ENCODE measurements at places on chromosomes 5 and 9.

DNA sequence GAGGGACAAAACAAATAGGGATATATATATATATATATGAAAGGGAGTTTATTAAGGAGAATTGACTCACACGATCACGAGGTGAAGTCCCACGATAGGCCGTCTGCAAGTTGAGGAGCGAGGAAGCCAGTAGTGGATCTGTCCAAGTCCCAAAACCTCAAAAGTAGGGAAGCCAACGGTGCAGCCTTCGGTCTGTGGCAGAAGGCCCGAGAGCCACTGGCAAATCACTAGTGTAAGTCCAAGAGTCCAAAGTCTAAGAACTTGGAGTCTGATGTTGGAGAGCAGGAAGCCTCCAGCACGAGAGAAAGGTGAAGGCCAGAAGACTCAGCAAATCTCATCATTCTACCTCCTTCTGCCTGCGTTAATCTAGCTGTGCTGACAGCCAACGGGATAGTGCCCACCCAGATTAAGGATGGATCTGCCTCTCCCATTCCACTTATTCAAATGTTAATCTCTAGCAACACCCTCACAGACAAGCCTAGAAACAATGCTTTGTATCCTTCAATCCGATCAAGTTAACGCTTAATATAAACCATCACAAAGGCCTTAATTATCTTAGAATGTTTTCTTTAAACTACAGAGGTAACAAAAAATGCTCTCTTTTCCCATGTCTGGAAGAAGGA is 23.8 kb upstream of the DAB2 start:
- no peak for DNase-seq

DNA sequence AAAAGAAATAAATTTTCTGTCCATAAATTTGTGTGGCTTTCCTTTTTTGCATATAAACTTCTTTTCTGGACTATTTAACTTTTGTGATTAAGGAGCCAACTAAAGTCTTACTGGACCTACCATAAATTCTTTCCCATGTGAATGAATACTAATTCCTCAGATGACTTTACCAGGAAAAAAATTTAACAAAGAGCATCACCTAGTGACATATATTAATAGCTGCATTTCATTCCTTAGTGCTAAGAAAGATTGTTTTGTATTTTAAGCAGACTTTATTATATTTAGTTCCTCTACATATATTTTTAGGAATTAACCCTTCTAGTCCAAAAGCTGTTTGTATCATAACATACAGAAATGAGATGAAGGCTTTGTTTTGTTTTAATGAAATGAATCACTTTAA is 64.4 kb downstream of the C9orf85 start:
- no peak for DNase-seq

GRCh38 chr9:114228016-114228808 is 72.9 kb downstream of the COL27A1 start:
- no peak for DNase-seq

DNA sequence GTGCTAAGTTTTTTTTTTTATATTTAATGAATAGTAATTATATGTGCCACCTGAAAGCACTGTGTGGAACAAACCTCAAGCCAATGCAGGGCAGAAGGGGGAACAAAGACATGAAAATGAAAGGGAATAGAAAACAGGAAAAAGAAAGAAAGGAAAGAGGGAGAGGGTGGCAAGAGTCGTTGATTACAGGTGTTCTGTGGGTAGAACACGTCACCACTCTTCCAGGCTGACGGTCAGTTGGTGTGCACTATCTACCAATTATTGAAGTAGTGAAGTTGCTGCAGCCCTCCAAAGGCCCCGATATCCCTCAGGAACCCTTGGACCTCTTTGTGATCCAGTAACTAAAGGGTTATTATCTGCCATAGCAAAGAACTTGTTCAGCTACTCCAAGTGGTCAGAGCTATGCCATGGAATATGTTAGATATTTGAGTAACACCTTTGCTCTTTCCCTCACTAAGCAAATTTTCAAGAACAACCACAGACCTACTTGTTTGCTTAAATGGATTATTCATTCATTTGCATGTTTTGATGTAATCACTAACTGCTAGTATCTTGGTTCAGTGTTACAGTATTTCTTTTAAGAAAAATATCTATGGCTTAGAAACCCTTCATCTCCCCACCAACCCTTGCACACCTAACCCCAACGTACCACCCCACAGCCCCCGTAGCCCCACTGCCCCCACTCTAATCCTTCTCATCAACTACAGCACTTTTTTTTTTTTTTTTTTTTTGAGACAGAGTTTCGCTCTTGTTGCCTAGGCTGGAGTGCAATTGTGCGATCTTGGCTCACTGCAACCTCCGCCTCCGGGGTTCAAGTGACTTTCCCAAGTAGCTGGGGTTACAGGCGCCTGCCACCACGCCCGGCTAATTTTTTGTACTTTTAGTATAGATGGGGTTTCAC is 31.3 kb downstream of the FYB1 start:
- DNase-seq = no peak

GRCh38 chr5:14937254-14937653 is 65.7 kb upstream of the ANKH start:
- DNase-seq = no peak

- DNase-seq = no peak
Measured at GRCh38 chr5:86884608-86885007, 266.9 kb downstream of the COX7C start.

- DNase-seq = no peak
Measured at GRCh38 chr9:83434254-83434653, 103.9 kb downstream of the FRMD3 start.

DNA sequence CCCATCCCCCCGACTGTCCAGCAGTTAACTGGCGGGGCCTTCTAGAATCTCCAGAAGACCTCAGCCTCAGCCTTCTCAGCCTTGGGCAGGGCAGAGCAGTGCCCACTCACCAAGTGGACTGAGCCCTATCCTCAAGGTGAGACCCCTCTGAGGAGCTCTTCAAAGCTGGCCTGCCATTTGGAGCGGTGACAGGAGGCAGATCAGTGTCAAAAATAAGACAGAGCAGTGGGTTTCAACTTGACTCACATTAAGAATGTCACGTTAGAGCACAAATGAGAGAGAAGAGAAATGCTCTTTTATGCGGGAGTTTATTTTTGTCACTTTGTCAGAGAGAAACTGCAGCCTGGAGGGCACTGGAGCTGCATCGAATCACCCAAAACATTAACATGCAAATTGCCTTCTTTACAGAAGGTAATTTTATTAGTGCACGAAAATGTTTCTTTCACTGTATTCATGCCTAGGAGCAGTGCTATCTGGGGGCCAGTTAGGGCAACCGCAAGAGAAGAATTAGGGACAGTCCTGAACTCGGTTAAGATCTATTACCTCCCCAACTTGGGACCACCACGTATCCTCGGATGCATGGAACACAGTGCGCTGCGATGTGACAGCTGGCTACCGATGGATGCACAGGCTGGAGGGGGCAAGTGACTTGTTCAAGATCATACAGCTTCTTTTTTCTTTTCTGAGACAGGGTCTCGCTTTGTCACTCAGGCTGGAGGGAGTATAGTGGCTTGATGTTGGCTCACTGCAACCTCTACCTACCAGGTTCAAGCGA is 188.5 kb downstream of the DAB2IP start:
- DNase-seq = no peak

GRCh38 chr5:54463713-54464112 is 8.2 kb downstream of the HSPB3 start:
- no peak for DNase-seq
